ENCODE measurements at places on chromosomes 12 and 14. TPM values are rescaled to one million over a fixed set of nuclear protein-coding genes. Genes with fewer than 3 reads are reported as not detected.

DNA sequence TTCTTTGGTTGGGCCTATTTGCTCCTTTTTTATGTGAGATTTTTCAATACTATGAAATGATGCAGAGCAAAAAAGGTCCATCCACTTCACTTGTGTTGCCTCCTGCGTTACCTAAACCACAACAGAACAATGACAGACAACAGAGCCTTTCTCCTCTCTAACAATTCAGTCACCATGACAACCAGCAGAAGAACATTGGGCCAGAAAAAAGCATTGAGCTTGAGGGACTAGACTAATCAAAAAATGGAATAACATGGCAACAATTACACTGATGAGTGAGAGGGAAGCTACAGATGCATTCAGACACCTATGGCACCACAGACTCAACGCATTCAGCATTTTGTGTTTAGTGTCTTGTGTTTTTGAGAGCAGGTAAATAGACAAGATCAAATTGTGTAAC lies 44.6 kb upstream of the PTCSC3 start:
- H3K36me3 ChIP-seq = no peaks in the 10 kb centered on the region
- no peak overlapping the region for H3K27ac ChIP-seq
- no peaks in the 10 kb centered on the region for H3K27me3 ChIP-seq
- no peak for DNase-seq
- H3K4me3 ChIP-seq = no peak overlapping the region
- H3K4me1 ChIP-seq = peaks cover 6% of the 10 kb centered on the region

Gene MAGOHB
- 97.2 TPM for total RNA-seq

- peaks cover 19% of the 10 kb centered on the region for H3K27me3 ChIP-seq
- no peak overlapping the region for H3K27ac ChIP-seq
- H3K4me3 ChIP-seq = no peak overlapping the region
- DNase-seq = no peak
These were observed 149.7 kb downstream of the NTF3 start for GRCh38 chr12:5581616-5582015.

Gene FLRT2
- 15.8 TPM for total RNA-seq

- no peak overlapping the region for H3K4me3 ChIP-seq
- peak; percentile 26 for DNase-seq
- H3K27ac ChIP-seq = no peak overlapping the region
- no peaks in the 10 kb centered on the region for H3K27me3 ChIP-seq
- no peaks in the 10 kb centered on the region for H3K36me3 ChIP-seq
These were observed 60.7 kb upstream of the TBX3 start for GRCh38 chr12:114744691-114745090.

GRCh38 chr14:95185033-95185766 lies 27.9 kb upstream of the DICER1 start:
- peaks cover 11% of the 10 kb centered on the region for H3K4me1 ChIP-seq
- no peaks in the 10 kb centered on the region for H3K36me3 ChIP-seq
- H3K27me3 ChIP-seq = no peaks in the 10 kb centered on the region
- H3K4me3 ChIP-seq = no peak overlapping the region

DNA sequence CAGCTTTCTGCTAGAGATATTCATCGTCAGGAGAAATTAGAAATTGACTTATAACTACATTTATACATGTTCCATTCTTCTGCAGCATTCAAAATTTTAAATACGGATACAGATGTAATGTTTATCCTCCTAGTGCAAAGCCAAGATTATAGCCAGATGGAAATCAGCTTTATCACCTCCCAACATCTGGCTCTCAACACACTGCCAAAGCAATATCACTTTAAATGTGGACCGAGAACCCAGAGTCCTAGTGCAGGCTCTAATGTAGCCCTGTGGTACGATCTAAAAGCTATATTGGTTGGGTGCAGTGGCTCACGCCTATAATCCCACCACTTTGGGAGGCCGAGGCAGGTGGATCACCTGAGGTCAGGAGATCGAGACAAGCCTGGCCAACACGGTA lies 6.5 kb downstream of the MLH3 start:
- no peak for DNase-seq
- no peak overlapping the region for H3K4me3 ChIP-seq
- no peaks in the 10 kb centered on the region for H3K27me3 ChIP-seq
- peaks cover 19% of the 10 kb centered on the region for H3K4me1 ChIP-seq

- H3K36me3 ChIP-seq = peaks cover 4% of the 10 kb centered on the region
- peak overlapping the region; percentile 53 for H3K4me3 ChIP-seq
- H3K27ac ChIP-seq = peak overlapping the region; percentile 35
- no peak for DNase-seq
These were observed 477 bp downstream of the OAS3 start for GRCh38 chr12:112938751-112939150.

DNA sequence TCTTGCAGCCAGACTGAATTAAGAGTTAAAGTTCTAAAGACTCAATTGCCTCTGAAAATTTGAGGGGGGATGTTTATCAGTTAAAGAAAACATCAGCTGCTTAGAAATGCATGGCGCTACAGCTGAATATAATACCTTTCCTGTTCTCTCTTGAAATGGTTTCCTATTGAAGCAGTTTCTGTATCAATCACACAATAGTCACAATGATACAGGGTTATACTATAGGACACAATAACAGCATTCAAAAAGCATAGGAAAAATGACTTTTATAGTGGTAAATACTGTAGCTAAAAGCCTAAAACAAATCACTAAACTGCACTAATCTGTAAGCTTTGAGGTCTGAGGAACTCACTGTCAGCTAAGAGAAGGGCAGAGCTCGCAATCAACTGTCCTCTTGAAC lies 15.2 kb downstream of the MDGA2 start:
- H3K27me3 ChIP-seq = no peaks in the 10 kb centered on the region
- no peak overlapping the region for H3K4me3 ChIP-seq
- H3K4me1 ChIP-seq = no peaks in the 10 kb centered on the region
- H3K27ac ChIP-seq = no peak overlapping the region
- no peak for DNase-seq

Gene GLIPR1L1
- not detected for total RNA-seq

Gene TAPBPL
- 1.1 TPM for total RNA-seq

GRCh38 chr12:64427988-64428387 lies 23.8 kb downstream of the XPOT start:
- H3K4me1 ChIP-seq = no peaks in the 10 kb centered on the region
- no peaks in the 10 kb centered on the region for H3K27me3 ChIP-seq
- H3K27ac ChIP-seq = no peak overlapping the region
- DNase-seq = no peak
- H3K36me3 ChIP-seq = peaks cover 97% of the 10 kb centered on the region
- H3K4me3 ChIP-seq = no peak overlapping the region

DNA sequence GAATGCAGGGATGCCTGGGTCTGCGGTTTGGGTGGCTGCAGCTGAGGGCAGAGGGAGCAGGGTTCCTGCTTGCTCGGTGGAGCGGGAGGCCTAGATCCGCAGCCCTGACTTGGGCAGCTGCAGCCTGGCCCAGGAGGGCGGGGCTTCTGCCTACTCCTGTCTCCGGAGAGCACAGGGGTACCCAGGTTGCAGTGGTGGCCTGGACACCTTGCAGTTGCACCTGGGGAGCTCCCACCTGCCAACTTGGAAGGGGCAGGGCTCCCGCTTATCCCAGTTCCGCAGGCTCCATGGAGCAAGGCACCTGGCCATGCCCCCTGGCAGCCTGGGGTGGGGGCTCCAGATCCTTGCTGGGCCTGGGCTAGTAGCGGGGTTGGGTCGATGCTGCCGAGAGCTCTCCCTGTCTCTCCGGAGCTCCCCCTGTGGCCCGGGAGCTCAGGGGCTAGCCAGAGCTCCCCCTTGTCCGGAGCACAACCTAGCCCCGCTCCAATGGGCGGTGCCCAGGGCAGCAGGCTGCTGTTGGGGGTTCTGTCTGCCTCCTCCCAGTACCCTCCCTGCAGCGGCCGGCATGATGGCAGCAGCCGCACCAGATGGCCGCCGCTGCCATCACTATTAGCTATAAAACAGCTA lies 136.4 kb downstream of the PTPRR start:
- no peaks in the 10 kb centered on the region for H3K27me3 ChIP-seq
- H3K36me3 ChIP-seq = no peaks in the 10 kb centered on the region
- DNase-seq = no peak
- no peak overlapping the region for H3K27ac ChIP-seq
- H3K4me1 ChIP-seq = no peaks in the 10 kb centered on the region

GRCh38 chr12:99847936-99848335 lies 136.8 kb downstream of the ANKS1B start:
- H3K27me3 ChIP-seq = no peaks in the 10 kb centered on the region
- H3K4me1 ChIP-seq = no peaks in the 10 kb centered on the region
- no peak for DNase-seq
- no peak overlapping the region for H3K4me3 ChIP-seq
- H3K27ac ChIP-seq = no peak overlapping the region

Gene C1QL4
- 1.9 TPM for total RNA-seq

Gene PTPRQ
- 1.1 TPM for total RNA-seq

GRCh38 chr14:20680363-20680762 lies 4.0 kb upstream of the RNASE4 start:
- H3K4me3 ChIP-seq = no peak overlapping the region
- no peaks in the 10 kb centered on the region for H3K36me3 ChIP-seq
- DNase-seq = no peak
- no peak overlapping the region for H3K27ac ChIP-seq

DNA sequence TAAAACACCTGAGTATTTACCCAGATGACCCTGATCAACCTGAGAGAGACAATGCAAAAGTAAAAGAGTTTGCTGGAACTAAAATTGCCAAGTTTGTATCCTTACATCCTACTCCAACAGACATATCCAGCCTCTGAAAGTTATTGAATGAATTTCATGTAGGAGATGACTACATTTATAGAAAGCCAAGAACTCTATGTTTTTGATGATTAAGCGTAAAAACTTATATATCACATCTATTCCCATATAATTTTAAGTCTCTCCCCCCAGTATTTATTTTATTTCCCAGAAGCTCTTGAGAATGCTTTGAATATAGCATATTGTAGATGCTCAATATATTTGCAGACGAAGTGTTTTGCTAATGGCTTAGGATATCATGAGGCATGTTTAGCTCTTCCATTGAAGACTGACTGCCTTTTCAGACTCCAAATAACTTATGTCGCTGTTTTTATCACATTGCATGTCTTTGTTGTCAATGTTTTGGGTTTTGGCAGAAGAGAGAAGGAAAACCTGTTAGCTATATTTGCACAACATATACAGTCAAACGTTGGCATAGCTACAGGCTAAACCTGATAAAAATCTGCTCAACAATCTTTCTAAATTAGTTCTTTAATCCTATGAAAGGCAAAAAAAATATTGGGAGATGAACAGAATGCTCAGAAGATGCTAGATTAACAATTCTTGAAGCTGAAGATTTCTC lies 213.6 kb downstream of the DIO2 start:
- no peak for DNase-seq
- peaks cover 4% of the 10 kb centered on the region for H3K4me1 ChIP-seq
- no peak overlapping the region for H3K27ac ChIP-seq
- no peaks in the 10 kb centered on the region for H3K36me3 ChIP-seq
